ENCODE measurements at places on chromosomes 12 and 14.

- DNase-seq: peak; percentile 76
Observed at GRCh38 chr14:49992901-49993339, 100.0 kb downstream of the ARF6 start.

GRCh38 chr14:93732524-93732923, 55.8 kb downstream of the PRIMA1 start:
- no peak for DNase-seq

GRCh38 chr12:34333337-34333736, 311.0 kb downstream of the ALG10 start:
- DNase-seq: no peak

GRCh38 chr12:123043536-123044001, 63.1 kb downstream of the ARL6IP4 start:
- DNase-seq: peak; percentile 93

DNA sequence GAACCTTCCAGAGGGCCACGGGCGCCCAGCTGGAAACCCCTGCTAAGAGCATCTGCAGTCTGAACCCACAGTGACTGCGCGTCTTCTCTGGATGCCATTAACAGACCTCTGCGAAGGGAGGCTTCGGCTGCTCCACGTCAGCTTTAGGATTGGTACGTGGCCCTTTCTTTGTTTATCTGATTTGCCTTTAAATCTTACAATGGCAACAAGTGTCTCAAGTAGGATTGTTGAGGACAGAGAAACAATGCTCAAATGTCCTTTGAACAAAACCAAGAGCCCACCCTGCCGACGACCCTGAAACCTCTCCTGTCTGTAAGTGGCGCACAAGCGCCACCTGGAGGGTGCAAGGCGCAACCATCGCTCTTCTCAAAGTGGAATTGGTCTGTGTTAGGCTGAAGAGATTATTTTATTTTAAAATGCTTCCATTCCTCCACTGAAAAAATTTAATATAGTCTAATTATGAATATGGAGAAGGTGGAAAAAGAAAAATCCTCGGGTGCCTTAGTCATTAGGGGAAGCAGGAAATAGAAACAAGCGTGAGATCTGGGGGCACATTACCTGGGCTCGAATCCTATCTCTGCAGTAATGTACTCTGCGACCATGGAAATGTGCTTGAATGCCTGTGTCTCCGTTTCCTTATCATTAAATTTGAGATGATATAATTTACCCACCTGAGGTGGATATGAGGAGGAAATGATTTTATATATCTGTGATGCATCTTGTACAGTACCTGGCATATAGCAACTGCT, 82.6 kb upstream of the PTPRB start:
- peak; percentile 55 for DNase-seq

GRCh38 chr12:1655225-1655788, 26.3 kb downstream of the WNT5B start:
- no peak for DNase-seq

All from myocyte (in vitro differentiated cells).